SK-N-DZ (cell line): ENCODE measurements at places on chromosomes 1 and 21.
A peak's percentile ranks its signal among the peaks of the same experiment; 100 is the strongest.

DNA sequence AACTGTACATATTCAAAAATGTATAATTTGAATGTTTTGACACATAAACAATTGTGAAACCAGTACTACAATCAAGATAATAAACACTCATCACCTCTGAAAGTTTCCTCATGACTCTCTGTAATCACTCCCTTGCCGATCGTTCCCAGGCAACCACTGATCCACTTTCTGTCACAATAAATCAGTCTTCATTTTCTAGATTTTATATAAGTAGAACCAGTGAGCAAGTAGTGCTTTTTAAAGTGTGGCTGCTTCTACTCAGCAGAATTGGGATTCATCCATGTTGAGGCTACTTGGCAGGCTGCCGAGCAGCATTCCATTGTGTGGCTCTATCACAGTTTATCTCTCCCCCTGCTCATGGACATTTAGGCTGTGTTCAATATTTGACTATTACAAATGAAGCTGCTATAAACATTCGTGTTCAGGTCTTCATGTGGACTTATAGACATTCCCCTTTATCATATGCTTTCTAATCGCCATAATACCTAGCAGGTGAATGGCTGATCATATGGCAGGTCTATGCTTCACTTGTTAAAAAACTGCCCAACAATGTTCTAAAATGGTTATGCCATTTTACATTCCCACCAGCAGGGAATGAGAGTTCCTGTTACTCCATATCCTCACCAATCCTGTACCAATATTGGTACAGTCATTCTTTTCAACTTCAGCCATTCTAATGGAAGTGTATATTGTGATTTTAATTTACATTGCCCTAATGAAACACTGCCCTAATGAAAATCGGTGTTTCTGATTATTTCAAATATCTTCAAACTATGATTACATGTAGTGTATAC is 20.5 kb downstream of the TEX38 start:
- DNase-seq: no peak

DNA sequence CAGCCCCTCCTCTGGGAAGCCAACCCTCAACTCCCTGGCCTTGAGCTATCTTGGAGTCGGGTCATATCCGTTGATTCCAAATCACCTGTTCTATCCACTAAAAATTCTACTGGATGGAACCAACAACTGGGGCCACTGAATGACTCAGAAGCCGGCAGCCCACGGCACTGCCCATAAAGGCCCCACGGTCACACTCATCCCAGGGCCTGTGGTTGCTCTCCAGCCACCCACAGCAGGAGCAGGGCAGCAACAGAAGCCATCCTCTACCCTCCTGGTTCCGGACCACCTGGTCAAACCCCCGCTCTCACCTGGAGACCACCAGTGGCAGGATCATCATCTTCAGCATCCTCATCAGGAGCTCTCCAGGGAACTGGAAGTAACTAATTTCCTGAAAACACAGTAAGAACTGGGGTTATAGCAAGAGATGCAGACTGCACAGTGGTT is 8.4 kb downstream of the SLC1A7 start:
- no peak for DNase-seq

- no peak for DNase-seq
Observed at GRCh38 chr1:2271211-2271721, 43.1 kb downstream of the SKI start.

- DNase-seq: no peak
Observed at GRCh38 chr1:76260279-76260678, 185.7 kb downstream of the ST6GALNAC3 start.

GRCh38 chr1:10494754-10495474 is 20.2 kb downstream of the PEX14 start:
- peak; percentile 53 for DNase-seq

DNA sequence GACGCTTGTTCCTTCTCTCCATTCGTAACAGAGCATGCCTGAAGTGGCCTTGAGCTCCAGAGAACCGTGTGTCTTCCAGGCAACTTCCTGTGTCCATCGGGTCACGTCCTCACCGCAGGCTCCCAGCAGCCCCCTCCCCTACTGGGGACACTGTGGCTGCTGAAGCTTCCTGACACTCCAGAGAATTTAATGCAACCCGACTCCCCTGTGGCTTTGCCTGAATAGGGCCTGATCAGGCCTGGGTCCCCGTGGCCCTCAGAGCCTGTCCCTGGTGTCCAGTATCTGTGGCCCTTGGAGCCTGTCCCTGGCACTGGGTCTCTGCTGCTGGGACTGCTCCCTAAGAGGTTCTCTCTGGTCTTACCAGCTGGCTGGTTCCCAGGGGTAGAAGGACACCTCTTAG is 219.7 kb upstream of the VAMP3 start:
- DNase-seq: no peak

GRCh38 chr1:224743608-224744164 is 127.6 kb downstream of the CNIH3 start:
- no peak for DNase-seq

DNA sequence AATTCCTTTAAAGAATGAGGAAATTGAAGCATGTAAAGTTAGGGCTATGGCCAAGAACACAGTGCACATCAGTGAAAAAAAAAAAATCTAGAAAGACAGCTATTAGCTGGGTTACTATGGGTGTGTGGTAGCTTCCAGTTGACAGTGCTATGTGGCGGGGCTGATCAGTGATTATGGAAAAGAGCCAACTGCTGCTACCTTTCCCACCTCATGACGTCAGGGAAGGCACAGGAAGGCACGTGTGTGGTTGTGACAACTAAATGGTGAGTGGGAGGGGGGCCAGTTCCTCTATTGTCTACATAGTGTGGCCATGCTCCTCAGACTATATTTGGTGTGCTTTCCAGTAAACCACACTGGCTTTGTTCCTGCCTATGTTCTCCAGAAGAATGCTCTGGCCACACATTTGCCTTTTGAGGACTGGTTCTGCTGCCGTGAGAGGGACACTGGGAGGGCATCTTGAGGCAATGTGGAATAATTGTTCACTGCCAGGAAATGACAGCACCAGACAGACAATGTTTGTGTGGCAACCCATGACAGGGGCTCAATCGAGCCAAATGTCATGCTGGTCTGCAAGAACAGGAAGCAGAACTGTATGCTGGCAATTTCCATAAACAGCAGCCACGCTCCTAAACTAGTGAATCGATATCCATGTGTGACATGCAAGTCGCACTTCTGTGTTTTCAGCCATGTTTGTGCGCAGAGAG is 3.0 kb upstream of the SDE2 start:
- DNase-seq: peak; percentile 49

DNA sequence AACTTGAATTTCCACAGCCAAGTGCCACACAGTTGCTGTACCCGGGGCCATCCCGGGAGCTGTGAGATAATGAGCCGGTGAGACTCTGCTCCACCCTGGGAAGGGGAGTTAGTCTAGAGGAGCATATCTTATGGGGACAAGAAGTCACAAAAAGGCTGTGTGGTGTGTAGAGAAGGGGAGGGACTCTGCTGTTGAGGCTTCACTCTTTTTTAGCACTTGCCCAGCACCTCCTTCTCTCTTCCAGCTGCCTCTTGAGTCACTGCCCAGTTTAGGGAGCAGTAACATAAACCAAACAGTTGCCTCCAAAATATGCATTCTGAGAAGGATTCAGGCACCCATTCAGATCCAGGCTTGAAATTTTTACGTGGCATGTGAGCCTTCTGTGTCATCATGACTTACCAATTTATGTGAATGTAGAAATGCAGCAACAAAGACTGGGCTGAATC is 744 bp upstream of the WDR26 start:
- no peak for DNase-seq
